NCI-H460 (cell line): ENCODE measurements at places on chromosomes 6 and 20.

GRCh38 chr6:162442687-162443086 lies 284.9 kb downstream of the PRKN start:
- peak; percentile 48 for DNase-seq

DNA sequence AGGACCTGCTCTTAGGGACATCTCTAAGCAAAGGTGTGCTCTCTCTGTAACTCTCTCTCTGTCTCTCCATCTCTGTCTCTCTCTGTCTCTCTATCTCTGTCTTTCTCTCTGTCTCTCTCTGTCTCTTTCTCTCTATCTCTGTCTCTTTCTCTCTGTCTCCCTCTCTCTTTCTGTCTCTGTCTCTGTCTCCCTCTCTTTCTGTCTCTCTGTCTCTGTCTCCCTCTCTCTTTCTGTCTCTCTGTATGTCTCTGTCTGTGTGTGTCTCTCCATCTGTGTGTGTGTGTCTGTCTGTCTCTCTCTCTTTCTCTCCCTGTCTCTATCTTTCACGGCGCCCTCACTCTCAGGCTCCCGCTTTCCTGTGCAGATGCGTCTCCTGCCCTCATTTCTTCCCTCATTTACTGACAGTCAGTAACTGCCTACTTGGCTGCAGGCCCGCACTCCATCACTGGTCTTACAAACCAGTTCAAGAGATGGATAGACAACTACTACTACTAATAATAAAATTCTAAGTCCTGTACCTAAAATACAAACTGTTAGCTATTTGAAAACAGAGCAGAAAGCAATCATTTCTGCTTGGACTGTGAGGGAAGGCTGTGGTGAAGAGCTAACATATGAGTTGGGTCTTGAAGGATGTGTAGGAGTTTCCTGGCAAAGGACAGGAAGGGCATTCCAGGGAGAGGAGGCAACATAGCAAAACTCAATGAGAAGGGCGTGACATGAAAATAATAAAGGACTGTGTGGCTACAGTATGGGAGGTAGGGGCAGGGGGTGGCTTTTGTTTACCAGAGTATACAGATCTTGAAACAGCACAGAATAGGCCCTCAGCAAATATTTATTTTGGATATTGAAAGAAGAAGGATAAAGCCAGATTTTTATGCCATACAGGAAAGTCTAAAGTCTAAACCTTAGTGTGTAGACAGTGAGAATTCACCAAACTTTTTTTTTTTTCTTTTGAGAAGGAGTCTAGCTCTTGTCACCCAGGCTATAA lies 67.8 kb upstream of the TAB2 start:
- DNase-seq, result no peak

GRCh38 chr6:33076406-33076934 lies 680 bp downstream of the HLA-DPB1 start:
- DNase-seq, result no peak

DNA sequence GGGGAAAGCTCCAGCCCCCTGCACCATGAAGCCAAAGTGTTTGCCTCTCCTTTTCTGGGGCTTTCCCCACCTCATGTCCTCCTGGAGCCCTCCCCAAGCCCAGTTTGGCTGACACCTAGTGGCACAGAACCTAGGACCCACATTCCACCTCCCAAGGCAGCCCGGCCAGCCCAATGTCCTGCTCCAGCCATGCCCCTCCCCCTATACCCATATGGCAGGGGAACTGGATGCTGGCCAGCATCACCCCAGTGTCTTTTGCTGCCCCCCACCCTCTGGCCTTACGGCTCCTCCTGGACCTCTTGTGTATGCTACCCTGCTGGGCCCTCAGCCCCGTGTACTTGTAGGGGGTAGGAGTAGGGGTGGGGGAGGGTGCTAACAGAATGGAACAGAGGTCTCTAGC lies 170.1 kb downstream of the KIF6 start:
- DNase-seq, result no peak

GRCh38 chr6:36368921-36369865 lies 18.3 kb downstream of the ETV7 start:
- DNase-seq, result no peak

DNA sequence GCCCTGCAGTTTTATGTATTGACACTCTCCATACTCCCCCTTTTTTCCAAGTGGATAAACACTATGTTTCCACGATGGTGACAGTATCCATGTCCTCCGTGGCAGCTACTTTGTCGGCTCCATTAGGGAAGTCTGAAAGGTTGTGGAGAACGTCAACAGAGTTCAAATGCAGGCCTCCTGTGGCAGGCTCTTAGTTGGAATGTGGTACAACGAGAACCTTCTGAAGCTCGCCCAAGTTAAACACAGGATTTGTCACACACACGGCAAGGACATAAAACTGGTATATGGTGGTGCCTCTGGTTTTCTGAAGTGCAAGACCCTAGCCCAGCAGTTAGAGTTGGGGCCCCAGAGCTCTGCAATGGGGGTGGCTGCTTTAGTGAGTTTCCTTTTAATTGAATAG lies 187.0 kb upstream of the TAB2 start:
- no peak for DNase-seq

GRCh38 chr6:137166247-137167098 lies 7.0 kb downstream of the IL22RA2 start:
- DNase-seq, result no peak

DNA sequence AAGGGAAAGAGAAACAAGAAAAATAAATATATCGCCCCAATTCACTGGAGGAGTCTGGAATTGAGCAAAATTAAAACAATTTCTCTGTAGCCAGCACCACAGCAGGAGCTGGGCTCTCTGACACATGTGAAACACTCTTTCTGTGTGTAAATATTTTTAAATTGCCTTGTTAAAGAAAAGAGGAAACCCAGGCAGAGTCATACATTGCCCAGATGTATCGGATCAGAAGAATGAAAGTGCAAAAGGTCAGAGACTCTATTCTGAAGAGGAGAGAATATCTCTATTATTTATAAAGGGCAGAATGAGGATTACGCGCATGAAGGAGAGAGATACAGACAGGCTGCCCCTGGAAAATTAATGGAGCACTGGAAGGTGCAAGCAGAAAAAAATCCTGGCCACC lies 127.0 kb upstream of the MAN1A1 start:
- no peak for DNase-seq

DNA sequence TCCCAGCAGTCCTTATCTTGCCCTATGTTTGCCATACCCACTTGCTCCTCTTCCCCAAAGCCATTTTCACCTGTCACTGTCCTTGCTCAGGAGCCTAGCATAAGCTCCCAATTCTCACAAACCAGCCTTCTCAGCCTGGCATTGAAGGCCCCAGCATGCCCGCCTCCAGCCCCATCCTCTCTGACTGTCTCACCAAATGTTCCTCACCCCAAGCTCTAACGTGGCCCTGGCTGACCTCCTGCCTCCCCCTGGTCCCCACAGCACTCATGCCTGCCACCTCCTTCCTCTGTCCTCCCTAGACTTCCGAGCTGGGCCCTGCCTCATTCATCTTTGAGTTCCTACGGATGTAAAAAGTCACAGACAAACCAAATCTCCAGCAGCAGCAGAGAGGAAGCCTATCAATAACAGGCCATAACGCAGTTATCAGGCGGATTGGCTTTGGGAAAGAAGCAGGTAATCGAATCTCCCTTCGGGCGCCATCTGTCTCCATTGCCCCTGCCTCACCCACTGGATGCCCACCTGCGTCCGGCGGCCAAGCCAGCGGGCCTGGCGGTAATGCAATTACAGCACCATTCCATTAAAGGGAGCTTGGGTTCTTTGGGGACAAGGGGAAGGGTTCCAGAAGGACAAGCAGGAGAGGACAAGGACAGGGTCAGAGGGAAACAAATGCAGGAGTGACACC lies 104.4 kb downstream of the MRPL14 start:
- DNase-seq, result no peak

- DNase-seq, result no peak
Measured at GRCh38 chr20:45924391-45925261, 9.9 kb upstream of the PCIF1 start.
